ENCODE measurements at places on chromosomes 11 and 22.
A peak's percentile ranks its signal among the peaks of the same experiment; 100 is the strongest.

DNA sequence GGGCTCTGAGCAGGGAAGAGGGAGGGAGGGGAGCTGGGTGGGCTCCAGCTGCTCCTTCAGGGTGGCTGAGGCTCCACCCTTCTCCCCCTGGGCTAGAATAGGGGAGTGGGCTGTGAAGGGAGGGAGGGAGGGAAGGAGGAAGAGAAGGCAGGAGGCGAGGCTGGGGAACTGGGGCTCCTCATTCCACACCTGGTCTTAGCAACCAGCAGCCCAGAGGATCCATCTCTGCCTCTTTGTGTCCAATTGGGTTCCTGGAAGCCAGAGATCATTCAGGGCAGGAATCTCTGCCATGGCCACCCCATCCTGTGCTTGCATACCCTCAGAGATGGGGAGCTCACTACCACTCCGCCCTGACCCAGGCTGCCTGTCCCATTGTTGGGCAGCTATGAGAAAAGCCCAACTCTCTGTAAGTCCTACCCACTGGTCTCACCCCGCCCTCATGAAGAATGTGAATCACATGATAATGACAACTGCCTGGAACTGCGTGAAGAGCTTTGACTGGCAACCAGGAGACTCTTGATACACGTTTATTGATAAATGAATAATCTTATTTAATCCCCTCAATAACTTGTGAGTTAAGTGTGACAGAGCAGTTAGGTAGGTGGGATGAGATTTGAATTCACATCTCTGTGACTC lies 7.9 kb downstream of the NCF4 start:
- no peak for DNase-seq

DNA sequence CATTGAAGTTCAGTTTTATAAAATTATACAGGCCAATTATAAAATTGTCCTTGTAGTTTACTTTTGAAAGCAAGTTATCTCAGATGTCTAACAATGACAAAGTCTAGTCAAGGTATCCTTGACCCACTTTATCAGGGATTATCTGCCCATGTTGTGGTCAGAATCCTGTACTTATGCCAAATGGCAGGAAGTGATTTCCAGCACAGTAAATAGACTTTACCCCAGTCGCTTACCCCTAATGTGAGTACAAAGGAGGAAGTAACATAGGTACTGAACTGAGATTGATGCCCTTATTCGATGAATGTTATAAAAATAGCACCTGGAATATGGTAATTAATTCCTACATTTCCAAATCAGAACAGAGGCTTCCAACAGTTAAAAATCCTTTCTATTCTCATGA lies 355.7 kb downstream of the CNTN5 start:
- no peak for DNase-seq

DNA sequence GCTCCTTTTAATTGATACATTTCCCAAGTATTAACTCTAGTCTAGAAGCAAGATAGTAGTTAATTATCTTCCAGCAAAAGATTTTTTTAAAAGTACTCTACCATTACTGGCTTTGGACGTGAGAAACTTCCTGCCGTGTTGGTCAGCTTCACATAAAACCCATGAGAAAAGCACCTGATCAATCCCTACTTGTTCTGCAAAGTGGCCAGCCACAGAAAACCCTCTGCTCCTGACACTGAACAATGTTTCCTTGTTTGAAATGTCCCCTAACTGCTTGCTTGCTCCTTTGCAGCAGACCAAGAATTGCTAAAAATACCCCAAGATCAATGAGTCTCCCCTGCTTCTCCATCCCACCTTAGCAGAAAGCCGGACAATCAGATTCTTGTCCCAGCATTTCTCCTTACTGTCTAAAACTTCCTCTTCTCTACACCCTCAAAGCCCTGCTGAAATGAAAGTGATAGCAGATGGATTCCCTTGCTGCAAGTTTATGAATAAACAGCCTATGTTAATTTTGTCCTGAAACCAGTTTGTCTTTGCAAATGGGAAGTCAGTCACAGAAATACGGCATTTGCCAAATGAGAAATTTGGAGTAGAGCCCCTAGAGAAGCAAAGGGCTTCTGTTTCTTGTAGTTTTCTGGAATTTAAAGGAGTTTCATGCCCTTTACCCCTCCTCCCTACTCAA lies 207.1 kb upstream of the ARHGAP20 start:
- no peak for DNase-seq

DNA sequence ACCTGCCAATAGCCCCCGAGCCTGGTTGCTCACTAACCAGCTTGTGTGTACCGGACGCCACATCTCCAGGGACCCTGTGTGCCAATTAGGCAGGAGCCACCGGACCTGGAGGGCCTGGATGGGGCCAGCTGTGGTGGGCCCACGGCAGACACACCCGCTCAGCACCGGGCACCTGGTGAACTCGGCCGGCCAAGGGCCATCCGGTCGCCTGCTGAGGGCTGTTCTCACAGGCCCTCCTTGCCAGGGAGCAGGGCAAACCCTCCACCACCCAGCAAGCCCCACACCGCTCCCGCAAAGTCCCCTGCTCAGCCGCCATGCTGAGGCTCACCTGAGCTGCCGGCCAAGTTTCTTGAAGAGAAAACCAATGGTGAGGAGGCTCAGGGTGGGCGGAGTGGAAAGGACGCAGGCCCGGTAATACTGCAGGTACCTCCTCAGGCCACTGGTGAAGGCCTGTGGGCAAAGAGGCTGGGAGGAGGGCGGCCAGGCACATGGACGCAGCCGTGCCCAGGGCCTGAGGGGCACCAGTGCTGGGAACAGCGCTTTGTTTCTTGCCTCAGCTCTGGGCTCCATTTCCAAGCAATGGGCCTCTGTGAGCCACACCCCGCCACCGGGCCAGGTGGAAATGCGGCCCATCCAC lies 17.1 kb downstream of the TUBGCP6 start:
- DNase-seq: no peak

GRCh38 chr11:41307296-41308080 lies 152.0 kb downstream of the LRRC4C start:
- no peak for DNase-seq

DNA sequence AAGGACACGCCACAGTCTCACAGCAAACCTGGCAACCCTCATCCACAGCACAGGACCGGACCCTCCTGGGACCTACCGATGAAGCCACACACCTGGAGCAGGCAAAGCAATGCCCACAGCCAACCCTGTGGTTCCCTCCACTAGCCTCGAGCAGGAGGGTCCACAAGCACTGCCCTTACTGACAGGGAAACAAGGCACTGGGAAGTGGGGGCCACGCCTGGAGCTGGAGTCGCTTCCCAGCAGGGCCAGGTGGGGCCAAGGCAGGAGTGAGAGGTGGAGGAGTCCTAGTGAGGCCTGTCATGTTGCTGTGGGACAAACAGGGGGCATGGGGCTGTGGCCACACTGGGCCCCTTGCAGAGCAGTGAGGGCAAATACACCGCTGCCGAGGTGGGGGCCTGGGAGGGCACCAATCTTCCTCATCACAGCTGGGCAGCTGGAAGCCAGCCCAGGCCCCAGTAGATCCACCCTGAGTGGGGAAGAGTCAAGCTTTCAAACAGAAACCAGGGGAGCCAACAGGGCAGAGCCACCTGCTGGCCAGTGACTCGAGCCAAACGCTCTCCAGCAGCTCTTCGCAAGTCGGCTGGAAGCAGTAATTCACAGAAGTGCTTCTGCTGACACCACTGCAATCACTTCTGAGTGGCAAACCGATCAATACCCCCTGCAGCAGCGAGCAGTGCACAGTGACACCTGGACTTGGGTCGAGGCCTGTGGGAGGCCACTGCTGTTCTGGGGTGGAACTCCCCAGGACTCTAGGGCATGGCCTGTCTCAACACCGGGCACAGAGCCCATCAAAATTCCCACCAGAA lies 13.7 kb downstream of the SULT4A1 start:
- peak; percentile 56 for DNase-seq
